ENCODE measurements at places on chromosomes 4 and X.

GRCh38 chrX:10047631-10048030 lies 80.5 kb downstream of the CLDN34 start:
- DNase-seq: no peak

DNA sequence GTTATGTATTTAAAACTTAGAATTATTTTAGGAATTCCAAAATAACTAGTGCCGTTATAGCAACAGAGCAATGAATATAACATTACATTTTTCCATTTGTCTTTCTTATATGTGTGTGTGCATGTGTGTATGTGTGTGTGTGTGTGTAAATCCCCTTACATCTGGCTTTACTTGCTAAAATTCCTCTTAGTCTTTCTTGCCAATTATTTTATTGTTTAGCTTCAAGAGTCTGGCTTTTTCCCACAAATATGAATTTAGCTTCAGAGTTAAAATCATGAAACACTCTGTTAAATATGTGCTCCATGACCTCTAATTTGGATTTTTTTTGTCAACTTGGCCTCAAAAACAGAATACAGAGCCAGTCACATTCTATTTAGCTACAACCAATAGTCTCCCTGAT lies 18.9 kb downstream of the FGF13 start:
- no peak for DNase-seq

DNA sequence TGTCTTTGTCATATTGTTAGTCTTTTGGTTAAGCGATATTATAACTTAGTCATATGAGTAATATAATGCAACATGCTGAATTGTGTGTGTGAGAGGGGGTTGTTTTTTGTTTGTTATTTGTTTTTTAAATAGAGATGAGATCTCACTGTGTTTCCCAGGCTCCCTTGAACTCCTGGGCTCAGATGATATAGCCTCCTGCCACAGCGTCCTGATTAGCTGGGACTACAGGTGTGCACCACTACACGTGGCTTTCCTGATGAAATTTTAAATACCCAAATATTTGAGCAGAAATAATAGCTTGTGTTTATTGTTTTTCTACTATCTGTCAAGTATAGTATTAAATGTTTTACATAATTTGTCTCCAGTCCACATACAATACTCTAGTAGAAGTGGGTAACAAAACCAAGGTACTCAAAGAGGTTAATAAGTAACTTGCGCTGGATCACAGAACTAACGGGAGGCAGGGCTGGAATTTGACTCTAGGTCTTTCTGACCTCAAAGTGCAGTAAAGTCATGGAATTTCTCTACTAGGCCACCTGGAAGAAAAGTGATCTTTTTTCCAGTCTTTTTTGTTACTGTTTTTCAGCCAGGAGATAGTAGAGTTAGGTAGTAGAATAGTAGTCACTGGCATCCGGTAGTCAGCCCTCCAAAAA lies 47.8 kb downstream of the CLCN3 start:
- no peak for DNase-seq

DNA sequence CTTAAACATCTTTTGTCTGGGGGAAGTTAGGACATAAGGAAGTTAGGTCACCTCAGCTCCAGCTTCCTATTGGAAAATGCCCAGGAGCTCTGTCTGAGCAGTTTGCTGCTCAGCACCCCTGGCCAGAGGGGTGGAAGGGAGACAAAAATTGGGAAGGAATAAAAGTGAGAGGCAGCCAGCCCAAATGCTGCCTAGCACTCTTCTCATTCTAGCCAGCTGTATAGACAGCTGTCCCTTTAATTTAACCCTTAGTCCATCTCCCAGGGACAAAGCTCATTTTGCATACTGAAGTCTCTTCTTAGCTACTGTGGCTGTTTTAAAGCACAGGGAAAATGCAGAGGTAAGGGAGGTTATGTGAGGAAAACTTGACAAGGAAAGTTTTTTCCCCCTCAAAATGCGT lies 89.5 kb upstream of the CITED1 start:
- peak; percentile 18 for DNase-seq

GRCh38 chrX:115372152-115372551 lies 82.6 kb downstream of the LUZP4 start:
- peak; percentile 78 for DNase-seq

- no peak for DNase-seq
Measured at GRCh38 chrX:56382278-56382677, 150.1 kb downstream of the KLF8 start.

DNA sequence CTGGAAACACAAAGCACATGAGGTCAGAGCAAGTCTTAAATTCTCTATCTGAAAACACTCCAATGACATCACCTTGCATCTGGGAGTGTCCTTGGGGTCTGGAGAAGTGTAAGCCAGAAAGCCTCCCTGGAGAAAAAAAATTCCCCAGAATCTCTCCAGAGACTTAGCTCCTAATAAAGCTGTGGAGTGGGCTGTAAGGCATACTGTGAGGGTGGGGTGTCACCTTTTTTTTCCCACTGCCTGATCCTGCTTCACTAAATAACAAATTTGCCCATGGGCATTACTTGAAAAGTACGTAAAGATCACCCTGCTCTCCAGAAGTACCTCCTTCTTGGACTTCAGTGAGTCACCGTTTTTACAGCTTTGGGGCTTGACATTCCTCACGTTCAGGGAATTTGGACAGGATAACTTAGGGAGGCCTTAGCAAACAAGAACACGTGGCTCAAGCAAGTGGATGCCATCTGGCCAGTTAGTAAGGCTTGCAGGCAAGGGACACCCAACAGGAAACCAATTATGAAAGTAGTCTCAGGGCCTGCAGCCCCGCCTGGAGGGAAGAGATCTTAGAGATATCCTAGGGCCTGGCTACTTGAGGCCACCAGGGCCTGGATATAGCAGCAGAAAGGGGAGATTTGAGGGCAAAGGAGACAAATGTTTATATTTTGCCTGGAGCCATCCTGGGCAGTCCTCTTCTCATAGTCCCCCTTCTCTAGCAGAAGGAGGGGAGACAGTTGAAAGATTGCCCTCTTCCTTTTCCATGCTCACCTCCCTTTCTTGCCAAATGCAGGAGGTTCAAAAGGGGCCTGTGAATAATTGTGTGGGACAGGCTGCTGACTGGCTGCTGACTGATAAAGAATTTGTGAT lies 60.1 kb upstream of the PLAC1 start:
- peak; percentile 91 for DNase-seq

GRCh38 chrX:16828124-16828908 lies 41.8 kb downstream of the RBBP7 start:
- peak; percentile 88 for DNase-seq
